Memory B cell (primary cell): ENCODE measurements at places on chromosomes 16 and 17.

DNA sequence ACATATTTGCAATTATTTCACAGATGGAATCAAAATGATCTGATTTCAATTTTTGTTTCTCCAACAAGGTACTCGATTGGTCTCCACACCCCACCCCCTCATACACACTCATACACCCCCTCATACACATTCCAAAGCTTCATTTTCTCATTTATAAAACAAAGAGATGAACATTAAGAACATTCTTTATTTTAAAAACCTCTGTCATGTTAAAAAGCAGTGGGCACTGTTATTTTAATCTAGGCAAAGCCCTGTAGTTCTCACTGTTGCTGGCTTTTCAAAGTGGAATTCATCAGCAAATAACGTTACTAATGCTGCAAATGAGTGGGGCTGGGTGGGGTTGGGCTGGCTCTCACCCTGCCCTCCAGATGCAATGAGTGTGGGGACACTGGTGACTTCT is 289.6 kb upstream of the ASIC2 start:
- H3K36me3 ChIP-seq = no peaks in the 10 kb centered on the region
- peaks cover 4% of the 10 kb centered on the region for H3K4me1 ChIP-seq
- H3K27me3 ChIP-seq = peaks cover 9% of the 10 kb centered on the region
- H3K4me3 ChIP-seq = no peak overlapping the region

- peaks cover 6% of the 10 kb centered on the region for H3K4me1 ChIP-seq
- no peak overlapping the region for H3K4me3 ChIP-seq
- H3K27ac ChIP-seq = no peak overlapping the region
- H3K27me3 ChIP-seq = peaks cover 13% of the 10 kb centered on the region
- no peak for DNase-seq
- H3K36me3 ChIP-seq = no peaks in the 10 kb centered on the region
Observed at GRCh38 chr16:88354229-88355092, 28.3 kb upstream of the ZNF469 start.

DNA sequence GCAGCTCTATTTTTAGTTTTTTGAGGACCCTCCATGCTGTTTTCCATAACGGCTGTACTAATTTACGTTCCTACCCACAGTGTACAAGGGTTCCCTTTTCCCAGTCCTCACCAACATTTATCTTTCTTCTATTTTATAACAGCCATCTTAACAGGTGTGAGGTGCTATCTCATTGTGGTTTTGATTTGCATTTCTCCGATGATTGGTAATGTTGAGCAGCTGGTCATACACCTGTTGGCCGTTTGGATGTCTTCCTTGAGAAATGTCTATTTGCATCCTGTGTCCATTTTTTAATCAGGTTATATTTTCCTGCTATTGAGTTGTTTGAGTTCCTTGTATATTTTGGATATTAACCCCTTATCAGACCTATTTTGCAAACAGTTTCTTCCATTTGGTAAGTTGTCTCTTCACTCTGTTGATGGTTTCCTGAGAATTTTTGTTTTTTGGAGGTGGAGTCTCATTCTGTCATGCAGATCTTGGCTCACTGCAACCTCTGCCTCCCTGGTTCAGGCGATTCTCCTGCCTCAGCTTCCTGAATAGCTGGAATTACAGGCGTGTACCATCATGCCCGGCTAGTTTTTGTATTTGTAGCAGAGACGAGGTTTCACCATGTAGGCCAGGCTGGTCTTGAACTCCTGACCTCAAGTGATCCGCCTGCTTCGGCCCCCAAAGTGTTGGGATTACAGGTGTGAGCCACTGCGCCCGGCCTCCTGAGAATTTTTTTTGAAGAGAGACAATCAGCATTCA is 279.6 kb downstream of the SNX29 start:
- peaks cover 20% of the 10 kb centered on the region for H3K36me3 ChIP-seq
- no peak overlapping the region for H3K4me3 ChIP-seq
- H3K27ac ChIP-seq = no peak overlapping the region
- peaks cover 32% of the 10 kb centered on the region for H3K4me1 ChIP-seq
- DNase-seq = no peak
- no peaks in the 10 kb centered on the region for H3K27me3 ChIP-seq

GRCh38 chr17:45809499-45809898 is 25.4 kb downstream of the CRHR1 start:
- no peaks in the 10 kb centered on the region for H3K36me3 ChIP-seq
- H3K27ac ChIP-seq = no peak overlapping the region
- DNase-seq = no peak
- peaks cover 33% of the 10 kb centered on the region for H3K27me3 ChIP-seq
- H3K4me3 ChIP-seq = no peak overlapping the region
- H3K4me1 ChIP-seq = no peaks in the 10 kb centered on the region

DNA sequence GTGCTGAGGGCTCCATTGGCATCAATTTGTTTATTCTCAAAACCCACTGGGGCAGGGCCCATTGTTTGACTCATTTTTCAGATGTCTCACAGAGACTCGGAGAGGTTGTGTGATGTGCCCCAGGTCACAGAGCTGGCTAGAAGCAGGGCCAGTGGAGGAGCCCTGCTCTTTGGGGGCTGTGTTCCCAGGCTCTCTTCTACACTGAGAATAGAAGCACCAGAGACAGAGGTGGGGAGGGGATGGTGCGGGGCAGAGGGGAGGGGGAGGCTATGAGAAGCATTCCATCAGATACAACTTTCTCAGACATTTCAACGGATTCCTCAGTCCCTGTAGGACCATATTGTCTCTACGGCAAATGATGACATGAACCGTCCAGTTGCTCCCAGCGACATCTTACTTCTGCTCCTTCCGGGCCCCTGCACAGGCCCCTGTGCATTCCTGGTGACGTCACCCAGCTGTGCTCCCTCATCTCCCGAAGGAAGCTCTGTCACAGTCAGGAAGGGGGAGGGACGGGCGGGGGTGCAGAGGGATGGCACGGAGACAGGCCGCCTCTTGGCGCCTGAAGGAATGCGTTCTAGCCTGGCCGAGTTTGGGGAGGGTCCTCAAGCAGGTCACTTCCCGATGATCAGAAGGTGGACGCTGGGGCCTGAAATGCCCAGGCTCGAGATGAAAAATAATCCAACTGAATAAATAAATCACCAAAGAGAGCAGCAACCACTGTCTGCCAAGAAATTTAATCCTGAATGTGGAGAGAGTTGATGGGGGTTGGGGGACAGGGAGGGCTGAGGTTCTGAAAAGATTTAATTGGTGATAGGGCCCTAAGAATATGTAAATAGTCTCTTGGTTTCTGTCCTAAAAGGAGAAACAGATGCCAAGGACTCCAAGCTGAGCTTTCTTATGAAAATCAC is 114.1 kb downstream of the NOG start:
- H3K36me3 ChIP-seq = no peaks in the 10 kb centered on the region
- H3K27ac ChIP-seq = no peak overlapping the region
- DNase-seq = no peak
- H3K4me1 ChIP-seq = no peaks in the 10 kb centered on the region

GRCh38 chr17:4543557-4544026 is 11.6 kb downstream of the MYBBP1A start:
- no peak overlapping the region for H3K4me3 ChIP-seq
- no peak for DNase-seq
- H3K27me3 ChIP-seq = no peaks in the 10 kb centered on the region
- H3K36me3 ChIP-seq = peaks cover 30% of the 10 kb centered on the region
- H3K27ac ChIP-seq = no peak overlapping the region
